Activated CD8-positive, alpha-beta memory T cell treated with anti-CD3 and anti-CD28 coated beads, Interleukin-2, amount 50 U/mL, for 4 hours (primary cell): ENCODE measurements at places on chromosomes 2 and 18.

GRCh38 chr2:150937030-150937429, 324.6 kb downstream of the RBM43 start:
- no peak for DNase-seq

DNA sequence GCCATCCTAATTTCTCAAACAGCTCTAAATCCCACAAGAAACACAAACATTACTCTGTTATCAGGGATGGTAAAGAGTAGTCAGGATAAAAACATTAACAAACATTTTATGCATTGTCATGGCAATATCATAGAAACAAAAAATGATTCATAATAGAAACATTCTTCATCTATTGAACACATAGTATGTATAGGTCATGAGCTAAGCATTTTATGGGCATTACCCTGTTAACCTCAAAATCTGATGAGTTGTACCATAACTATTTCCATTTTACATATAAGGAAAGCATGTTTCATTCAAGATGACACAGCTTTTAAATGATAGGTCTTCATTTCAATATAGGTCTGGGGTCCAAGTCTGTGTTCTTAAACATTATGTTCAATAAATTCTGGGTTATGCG, 344.9 kb downstream of the RND3 start:
- DNase-seq = no peak

DNA sequence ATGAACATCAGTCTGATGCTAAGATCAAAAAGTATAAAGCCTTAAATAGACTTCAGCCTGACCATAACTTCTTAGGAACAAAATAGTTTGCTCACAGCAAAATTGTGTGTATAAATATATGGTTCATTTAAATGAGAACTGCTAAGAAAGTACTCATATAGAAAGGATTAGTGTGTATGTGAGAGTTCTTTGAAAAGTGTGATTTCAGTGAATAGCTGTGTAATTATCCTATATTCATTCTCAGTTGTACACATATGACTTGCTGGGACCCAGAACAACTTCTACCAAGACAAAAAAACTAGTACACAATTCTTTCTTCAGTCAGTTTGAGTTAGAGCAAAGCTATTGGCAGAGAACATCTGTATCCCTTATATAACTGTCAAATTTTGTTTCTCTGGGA, 7.2 kb downstream of the BBS5 start:
- no peak for DNase-seq

GRCh38 chr2:188466761-188467160, 175.1 kb downstream of the GULP1 start:
- no peak for DNase-seq

GRCh38 chr2:128092656-128093055, 1.7 kb downstream of the UGGT1 start:
- DNase-seq = no peak

- DNase-seq = no peak
Observed at GRCh38 chr2:48900321-48901014, 144.9 kb upstream of the LHCGR start.

DNA sequence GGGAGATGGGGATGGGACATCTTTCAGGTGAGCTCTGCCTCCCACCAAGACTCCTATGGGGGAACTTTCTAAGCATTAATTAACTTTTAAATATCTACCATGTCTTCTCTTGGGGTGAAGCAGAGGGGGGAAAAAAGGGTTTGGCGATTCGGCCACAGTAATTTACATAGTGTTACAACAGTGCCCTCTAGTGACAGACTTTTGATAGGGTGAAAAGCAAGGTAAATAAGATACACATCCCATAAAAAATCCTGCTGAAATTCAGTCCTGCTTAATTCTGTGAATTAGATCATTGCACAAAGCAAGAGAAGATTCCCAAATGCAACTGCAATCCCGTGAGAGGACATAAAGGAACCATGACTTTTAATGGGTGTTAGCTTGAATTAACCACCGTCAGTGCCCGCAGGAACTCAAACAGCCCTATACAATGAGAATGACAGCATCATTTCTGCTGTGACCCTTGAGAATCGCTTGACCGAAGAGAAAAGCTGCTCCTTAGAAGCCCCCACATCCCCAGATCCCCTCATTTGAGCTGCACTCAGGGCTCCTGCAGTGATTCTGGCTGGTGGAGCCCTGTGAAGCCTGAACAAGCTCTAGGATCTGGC, 32.8 kb downstream of the FAM124B start:
- no peak for DNase-seq

GRCh38 chr2:102000813-102001766, 9.3 kb downstream of the IL1R2 start:
- DNase-seq = no peak
